ENCODE measurements at places on chromosomes 2 and 18.

GRCh38 chr2:98870516-98871158 is 65.4 kb downstream of the CRACDL start:
- DNase-seq, result no peak

DNA sequence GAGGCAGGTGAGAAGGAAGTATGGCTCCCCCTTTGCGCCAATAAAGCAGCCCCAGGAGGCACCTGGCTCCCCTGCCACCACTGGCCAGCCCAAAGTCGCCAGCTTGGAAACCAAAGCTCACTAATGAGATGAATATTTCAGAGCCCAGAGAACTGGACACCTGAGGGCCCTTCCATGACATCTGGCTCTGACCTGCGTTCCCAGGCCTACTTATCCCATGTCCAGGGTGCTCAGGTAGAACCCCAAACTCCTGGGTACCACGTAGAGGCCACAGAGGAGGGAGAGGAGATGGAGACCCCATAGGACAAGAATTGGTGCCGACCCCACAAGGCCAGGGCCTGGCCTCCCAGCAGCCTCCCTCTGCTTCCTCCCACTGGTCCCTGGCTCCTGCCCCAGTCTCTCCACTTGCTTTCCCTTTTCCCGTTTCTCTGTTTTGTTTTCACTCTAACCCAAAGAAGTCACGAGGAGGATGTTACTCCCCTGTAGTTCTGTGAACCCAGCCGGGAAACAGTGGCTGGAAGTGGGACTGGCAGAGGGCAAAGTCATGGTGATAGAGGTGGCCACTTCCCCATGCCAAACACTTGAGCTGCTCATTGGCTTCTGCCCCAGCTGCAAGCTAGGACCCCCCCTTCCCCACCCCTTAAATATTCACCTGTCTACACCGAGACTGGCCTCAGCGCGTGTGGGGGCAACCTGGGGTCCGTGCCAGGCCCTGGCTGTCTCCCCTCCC is 820 bp downstream of the TMBIM1 start:
- peak; percentile 45 for DNase-seq

GRCh38 chr2:10073706-10074105 is 6.5 kb downstream of the CYS1 start:
- no peak for DNase-seq

DNA sequence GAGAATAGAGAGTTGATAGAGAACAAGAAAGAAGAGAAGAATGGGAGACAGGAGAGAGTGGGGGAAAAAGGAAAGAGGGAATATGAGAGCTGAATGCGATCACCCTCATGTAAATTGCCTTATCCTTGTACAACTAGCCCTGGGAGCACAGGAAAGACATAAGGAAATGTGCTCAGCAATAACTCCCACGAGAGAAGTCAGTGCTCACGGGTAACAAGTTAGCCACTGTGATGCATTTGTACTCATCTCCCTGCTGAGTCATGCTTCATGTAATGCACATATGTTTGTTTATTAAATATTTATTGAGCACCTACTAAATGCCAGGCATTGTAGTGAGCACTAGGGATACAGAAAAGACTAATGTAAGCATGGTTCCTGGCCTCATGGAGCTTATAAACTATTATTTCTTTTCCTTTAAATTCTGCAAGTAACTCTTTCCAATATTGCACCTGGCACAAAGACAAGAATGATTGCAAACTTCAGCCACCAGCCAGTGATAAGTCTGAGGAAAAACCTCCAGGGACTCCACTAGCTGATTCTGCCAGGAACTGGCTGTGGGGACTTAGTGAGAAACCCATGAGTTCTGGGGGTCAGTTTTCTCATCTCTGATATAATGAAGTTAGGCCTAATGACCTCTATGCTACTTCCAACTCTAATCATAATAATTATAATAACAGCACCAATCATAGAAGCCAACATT is 124.1 kb downstream of the LNPK start:
- DNase-seq, result no peak

DNA sequence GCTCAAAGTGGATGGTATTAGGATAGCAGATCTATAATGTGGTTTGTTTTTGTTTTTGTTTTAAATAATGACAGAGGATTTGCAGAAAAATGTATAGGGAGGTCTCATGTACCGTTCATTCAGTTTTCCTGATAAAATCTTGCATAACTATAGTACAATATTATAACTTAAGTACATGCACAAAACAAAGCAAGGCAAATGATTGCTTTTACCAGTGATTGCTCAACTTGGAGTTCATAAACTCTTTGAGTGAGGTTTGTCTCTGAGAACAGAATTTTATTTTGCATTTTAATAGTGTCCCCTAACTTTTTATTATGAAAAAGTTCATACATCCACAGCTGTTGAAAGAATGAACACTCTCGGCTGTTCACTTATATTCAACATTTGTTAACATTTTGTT is 96.6 kb downstream of the MAP4K4 start:
- no peak for DNase-seq

DNA sequence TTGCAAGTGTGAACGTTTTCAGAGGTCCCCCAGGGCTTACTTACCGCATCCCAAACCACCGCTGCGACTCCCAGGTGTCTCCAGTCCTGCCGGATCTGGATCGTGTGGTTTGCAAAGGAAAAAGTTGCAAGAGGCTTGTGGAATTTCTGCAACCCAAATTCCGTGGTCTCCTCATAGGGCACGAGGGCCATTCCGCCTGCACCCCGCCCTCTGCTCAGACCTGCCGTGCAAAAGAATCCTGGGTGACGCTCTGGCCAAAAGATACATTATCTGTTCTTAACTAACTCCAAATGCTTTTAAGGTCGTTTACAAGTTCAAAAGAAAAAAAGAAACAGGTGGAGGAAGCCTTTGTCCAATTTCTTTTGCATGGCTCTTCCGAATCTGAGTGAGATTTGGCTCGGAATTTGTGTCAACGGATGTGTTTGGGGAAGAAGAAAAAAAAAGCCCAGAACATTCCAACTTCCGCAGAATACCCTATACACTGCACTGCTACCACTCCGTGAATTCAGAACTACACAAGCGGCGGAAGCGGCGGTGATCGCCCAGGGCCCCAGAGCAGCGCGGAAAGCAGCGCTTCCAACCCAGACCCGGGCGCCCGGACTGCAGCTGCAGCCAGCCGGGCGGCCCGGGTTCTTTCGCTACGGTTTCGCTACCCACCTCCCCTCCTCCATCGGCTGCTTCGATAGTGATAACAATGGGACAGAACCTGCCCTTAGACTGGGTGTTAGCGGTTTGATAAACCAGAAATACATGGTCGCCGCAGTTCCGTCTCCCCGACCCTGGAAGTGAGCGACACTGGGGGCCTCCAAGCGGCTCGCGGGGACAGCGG is 795 bp downstream of the METTL21A start:
- DNase-seq, result peak; percentile 62

- DNase-seq, result no peak
Observed at GRCh38 chr18:67550872-67551520, 34.5 kb upstream of the DSEL start.

- DNase-seq, result no peak
Observed at GRCh38 chr2:73944714-73945113, 18.0 kb downstream of the DGUOK start.

GRCh38 chr2:12819103-12819475 is 102.4 kb downstream of the TRIB2 start:
- no peak for DNase-seq

DNA sequence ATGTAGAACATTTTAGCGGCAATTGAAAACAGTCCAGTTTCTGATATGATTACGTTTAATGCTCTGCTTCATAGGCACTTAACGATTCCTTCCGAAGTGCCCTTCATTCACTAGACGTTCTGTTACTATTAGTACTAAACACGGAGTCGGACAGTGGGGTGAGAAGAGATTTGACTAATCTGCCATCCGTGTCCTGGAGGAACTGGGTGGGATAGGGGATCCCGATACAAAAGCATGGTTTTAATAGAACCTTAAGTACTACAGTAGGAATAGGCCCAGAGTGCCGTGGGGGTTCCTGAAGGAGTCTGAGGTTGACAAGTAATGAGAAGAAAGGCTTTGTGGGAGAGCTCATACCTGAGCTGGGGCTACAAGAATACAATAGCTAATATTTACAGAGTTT is 631 bp downstream of the MORN2 start:
- DNase-seq, result no peak

GRCh38 chr2:100429726-100430125 is 12.3 kb upstream of the CHST10 start:
- no peak for DNase-seq

- no peak for DNase-seq
Observed at GRCh38 chr2:87403893-87404175, 344.1 kb upstream of the PLGLB2 start.

DNA sequence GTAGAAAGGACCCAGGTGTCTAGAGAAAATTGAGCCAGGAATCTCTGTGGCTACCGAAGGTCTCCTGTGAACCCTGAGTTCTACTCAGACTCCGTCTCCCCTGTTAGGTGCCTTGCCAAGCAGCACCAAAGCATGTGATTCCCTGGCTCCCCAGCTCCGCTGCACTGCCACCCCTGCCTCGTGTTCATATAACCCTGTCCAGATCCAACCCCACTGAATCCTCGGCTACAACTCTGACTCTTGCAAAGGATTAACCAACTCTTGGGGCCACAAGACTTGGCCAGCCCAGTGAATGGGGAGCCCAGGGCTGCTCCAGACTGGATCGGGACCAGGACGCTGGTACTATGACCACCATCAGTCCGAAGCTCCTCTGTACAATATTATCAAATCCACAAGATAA is 37.3 kb upstream of the ACAA2 start:
- no peak for DNase-seq

DNA sequence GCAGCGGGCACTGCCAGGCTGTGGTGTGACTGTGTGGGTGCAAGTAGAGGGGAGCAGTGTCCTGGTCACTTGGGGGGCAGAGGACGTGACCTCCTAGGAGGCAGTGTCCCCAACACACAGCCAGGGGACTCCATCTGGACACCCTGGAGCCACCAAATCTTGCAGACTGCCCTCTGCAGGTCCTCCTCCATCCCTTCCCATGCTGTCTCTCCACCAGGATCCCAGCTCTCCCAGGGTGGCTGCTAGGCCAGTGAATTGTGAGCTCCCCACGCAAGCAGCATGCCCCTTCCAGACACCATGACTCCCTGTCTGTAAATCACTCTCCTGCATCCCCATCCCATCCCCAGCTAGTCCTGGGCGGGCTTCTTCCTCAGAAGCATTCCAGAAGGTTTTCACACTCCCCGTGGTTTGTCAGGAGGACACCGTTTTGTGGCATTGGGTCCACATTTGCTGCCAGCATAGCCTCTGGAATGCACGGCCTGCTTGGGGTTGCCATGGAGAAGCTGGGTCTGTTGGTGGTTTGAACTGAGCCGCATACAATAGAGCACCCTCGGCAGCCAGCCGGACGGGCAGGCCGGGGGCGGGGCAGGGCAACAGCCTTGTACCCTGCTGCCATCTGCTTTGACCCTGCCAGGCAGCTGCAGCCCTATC is 210.7 kb downstream of the KLHL29 start:
- DNase-seq, result no peak

DNA sequence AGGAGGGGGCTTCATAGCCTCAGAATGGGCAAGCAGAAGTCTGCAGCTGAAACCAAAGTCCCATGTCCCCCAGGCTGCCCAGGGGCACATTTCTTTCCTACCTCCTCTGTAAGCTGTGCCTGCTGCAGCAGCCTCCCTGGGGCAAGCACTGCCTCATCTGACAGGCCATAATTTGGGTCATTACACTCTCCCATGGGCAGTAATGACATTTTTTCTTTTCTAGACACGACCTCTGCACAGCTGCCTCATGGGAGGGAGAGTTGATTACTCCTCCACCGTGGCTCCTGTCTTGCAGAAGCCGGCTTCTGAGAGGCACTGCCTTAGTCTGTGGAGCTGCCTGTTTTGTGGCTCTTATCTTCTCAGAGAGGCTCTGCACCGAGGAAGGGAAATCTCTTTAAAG is 268.9 kb downstream of the TDRD15 start:
- no peak for DNase-seq

GRCh38 chr18:31835528-31836133 is 75.0 kb upstream of the SLC25A52 start:
- no peak for DNase-seq

DNA sequence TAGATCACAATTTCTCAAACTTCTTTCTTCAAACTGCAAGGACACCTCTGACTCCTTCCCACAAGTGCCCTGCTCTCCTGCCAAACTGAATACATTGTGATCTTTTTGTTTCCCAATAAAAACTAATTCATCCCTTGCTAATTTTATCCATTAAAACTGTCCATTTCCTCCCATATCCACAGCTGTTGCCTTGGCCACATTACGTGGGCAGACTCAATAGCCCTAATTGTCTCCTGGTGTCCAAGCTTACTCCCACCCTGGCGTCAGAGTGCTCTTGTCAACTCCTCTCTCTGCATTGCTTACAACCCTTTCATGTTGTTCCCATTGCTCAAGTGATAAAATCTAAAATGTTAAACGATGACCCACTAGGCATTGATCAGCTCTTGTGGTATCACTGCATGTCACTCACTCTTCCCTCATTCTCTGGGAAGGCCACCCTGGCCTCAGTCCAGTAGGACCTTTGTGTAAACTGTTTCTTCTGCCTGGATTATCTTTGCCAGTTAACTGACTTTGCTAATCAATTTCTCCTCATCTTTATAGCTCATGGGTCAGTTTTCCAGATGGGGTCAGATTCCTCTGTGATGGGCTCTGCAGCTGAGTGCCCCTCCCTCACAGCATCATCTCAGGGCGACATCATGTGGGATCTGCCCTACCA is 525.0 kb downstream of the SLC4A3 start:
- DNase-seq, result no peak

- no peak for DNase-seq
Observed at GRCh38 chr2:181116261-181116660, 135.9 kb downstream of the UBE2E3 start.

GRCh38 chr18:50653402-50654093 is 93.7 kb downstream of the MAPK4 start:
- DNase-seq, result no peak

DNA sequence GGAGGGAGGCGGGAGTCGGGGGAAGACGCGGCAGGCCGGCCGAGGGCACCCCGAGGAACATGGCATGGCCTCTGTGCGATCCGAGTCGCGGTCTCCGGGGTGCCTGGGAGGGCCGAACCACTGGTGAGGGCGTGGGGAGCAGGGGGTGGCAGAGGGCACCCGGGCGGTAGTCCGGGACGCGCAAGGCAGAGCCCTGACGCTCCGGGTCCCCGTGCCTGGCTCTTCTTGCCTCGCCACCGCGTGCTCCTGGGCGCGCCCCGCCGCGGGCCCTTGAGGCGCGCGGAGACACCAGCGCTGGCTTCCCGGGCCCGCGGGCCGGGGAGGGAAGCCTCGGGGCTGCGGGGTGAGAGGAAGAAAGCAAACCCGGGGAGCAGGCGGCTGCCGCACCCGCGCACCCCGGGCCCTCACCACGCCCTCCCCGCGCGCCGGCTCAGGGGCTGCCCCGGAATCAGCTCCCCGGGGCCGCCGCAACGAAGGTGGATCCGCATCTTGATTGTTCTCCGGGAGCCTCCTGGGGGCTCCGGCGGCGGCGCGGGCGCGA is 4.3 kb downstream of the SOX11 start:
- no peak for DNase-seq
